ENCODE measurements at places on chromosomes 1 and 21.
A peak's percentile ranks its signal among the peaks of the same experiment; 100 is the strongest.

DNA sequence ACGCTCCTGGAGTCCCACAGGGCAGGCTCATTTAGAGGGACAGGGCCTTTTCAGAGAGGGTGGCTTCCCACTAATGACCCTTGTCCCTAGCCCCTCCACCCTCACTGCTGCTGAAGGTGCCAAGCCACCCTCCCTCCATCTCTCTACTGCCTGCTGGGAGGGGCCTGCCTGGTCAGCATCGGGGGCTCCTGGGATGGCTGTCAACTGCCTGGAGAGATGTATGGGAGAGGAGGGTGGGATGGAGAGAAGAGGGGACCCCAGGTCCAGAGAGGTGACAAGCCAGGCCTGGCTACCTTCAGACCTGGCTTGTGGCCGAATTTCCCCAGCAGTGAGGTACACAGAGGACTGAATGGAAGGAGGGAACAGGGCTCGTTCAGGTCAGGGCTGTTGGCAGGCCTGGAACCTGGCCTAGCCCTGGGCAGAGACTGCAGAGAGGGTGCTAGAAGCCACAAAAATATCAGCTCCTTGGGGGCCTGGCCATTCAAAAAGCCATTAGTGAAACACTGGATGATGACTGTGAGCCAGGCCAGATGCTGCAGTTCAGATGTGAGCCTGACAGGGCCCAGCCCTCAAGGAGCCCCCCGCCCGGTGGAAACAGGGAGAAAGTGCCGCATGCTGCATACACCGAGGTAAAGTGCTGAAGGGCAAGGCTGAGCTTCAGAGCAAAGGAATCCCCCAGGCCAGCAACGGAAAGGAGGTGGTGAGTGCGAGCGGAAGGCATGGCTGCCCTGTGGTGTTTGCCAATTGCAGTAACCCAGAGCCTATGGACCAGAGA, 20.0 kb downstream of the MMEL1 start:
- DNase-seq, result no peak

- no peak for DNase-seq
Observed at GRCh38 chr1:147185432-147185831, 13.2 kb upstream of the PRKAB2 start.

- DNase-seq, result no peak
Observed at GRCh38 chr1:71167505-71167904, 86.7 kb upstream of the ZRANB2 start.

GRCh38 chr1:181128592-181129497, 40.3 kb downstream of the IER5 start:
- no peak for DNase-seq

GRCh38 chr1:25469177-25469576, 38.5 kb downstream of the MACO1 start:
- DNase-seq, result no peak

- DNase-seq, result no peak
Observed at GRCh38 chr21:37416914-37417313, 50.3 kb downstream of the DYRK1A start.

DNA sequence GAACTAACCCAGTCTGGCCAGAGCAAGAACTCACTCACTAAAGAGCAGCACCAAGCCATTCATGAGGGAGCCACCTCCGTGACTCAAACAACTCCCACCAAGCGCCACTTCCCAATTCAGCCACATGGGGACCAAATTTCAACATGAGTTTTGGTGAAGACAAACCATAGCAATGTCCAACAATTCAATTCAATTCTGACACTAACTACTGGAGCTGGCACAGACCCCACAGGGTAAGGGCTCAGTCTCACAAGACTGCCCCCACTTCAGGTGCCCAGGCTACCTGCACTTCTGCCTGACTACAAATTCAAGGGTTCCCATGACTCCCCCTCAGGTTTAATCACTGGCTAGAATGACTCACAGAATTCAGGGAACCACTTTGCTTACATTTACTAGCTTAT, 48.8 kb upstream of the RAP1A start:
- DNase-seq, result no peak

DNA sequence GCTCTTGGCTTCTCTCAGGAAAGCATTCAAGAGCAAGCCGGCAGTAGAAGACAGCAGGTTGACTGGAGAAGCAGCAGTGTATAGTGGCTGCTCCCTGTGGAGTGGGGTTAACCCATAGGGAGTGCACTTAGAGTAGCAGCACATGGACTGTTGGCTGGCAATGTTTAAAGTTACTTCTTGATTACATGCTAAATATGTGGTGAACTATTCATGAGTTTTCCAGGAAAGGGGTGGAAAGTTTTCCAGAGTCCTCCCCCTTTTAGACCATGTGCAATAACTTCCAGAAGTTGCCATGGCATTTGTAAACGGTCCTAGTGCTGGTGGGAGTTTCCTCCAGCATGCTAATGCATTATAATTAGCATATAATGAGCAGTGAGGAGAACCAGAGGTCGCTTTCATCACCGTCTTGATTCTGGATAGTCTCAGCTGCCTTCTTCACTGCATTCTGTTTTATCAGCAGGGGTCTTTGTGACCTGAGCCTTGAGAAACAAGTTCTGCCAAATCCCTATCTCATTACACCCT, 131.8 kb downstream of the CCDC185 start:
- DNase-seq, result no peak

GRCh38 chr1:13730751-13731482, 30.9 kb downstream of the PRDM2 start:
- peak; percentile 32 for DNase-seq

DNA sequence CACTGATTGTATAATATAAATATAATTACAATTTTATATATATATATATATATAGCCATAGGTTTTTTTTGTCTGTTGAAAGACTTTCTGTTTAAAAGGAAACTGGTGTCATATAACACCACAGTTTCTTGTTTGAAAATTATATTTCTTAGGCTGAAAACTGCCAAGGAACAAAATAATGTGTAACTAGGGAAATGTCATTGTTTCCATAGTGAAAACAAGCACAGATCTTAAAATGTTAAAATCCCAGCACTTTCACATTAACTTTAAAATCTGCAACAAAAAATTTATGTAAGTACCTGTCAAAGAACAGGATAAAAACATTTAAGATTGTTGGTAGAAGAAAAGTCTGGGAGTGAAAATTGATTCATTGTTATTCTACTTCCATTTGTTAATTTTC, 104.2 kb downstream of the ATP6V1G3 start:
- DNase-seq, result no peak

DNA sequence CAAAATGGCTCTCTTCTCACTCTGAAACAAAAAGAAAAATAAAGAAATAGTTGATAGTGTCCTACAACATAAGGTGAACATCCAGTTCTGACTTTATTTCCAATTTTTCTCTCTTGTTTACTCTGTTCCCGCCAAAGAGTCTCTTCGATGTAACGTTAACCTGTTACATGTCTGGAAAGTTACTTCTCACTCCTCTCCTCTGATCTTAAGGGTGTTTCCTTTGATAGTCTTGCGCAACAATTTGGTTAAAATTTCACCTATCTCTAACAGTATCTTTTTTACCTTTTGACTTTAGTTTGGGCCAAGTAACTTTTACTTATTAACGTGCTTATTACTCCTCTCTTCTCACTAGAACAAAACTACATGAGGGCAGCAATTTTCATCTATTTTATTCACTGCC, 1450.2 kb downstream of the BRINP3 start:
- DNase-seq, result no peak

DNA sequence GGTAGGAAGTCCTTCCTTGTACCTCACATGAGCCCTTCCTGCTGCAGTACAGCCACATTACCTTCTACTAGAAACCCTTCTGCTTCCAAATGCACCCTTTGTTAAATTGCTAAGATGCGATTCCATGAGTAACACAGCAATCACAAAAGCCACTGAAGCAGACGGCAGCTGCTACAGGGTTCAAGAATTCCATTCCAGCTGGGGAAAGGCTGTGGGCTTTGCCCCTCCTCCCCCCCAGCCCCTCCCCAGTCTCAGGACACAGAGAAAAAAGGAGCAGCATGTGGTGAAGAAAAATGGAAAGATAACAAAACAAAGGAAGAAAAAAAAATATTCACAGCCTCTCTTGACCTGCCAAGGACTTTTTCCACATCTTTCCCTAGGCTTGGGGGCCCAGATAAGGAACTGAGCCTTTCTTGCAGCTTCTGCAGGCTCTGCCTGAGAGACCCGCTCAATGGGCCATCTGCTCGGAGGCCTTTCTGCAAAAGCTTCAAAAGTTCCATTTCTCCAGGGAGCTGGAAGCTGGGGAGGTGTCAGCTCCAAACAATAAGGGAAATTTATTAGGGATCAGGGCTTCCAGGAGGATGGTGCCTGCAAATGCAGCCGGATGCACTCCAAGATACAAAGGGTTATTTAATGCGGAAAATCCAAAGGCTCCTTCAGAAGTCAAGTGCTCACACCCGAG, 72.1 kb downstream of the SYT2 start:
- DNase-seq, result no peak

DNA sequence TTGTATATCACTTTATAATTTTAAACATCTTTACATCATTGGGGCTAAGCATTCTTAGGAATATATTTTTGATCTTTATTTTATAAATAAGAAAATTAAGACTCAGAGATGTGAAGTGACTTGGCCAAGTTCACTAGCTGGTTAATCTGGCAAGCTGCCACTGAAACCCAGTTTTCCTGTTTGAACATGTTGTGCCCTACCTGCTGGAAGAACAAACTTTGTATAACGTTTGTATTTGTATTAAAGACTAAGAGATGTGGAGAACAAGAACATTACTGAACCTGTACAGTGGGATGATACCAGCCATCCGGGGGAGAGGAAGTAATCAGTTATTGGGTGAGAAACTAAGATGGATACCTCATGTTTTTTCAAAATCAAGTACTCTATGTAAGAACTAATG, 77.2 kb upstream of the SIPA1L2 start:
- no peak for DNase-seq

DNA sequence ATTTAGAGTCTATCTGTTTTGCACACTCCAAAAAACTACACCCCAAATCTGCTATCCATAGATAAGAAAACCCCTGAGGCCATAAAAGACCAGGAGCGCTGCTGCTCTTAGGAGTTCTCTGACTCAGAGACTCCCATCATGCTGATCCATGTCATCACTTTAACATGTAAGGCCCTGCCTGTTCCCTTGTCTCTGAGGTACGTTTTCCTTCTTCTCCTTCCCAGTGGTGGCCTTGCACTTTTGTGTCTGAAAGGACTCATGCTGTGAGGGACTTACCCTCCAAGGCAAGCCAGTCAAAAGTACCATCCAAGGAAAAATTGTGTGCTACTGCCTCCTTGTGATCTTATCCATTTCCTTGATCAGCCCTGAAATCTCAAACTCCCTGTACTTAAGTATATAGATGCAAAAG, 427.4 kb upstream of the NCAM2 start:
- DNase-seq, result no peak

DNA sequence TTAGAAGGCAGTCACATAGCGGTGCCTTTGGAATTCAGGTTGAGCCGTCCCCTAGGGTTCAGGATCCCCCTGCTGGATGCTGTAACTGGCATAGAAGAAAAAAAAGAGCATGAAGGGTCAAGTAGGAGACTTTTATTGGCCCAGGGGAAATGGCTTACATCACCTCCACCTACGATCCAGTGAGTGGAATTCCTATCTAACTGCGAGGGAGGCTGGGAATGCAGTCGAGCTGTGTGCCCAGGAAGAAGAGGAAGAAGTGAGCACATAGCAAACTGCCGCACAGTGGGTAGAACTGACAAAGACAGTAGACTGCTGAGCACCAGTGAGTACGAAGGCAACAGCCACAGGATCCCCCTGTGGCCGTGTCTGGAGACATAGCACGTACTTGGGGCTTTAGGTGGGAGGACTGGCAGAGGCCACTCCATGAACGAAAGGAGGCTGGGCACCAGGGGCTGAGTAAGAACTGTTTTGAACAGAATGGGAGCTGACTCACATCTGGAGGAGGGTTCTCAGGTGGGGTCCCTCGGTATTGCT, 79.2 kb downstream of the RNF220 start:
- no peak for DNase-seq

- no peak for DNase-seq
Observed at GRCh38 chr1:95068956-95069709, 3.6 kb downstream of the ALG14 start.

DNA sequence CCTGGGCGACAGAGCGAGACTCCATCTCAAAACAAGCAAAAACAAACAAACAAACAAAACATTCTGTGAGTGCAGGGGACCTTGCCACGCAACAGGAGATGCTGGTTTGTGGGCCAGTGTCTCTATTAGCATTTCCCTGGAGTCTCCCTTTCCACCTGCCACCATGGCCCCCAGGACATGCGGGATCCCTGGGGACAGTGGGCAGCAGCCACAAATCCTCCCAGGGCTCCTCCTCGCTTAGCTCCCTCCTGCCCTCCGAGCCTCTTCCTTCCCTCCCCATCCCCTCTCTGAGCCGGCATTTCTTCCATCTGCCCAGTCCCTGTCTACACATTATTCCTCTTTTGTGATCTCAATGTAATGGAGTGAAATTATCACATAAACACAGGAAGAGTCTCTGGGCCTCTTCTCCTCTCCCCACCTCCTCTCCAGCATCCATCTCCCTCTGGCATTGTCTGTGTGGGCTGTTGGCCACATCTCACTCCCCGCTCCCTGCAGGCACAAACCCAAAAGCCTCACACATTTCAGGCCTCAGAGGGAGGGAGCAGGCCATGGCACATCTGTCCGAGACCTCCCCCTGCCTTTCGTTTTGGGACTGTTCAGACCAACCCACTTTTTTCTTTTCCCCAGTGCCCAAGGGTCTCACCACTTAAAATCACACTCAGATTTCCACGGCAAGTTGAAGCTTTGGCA, 144.3 kb downstream of the MIS18A start:
- no peak for DNase-seq

- no peak for DNase-seq
Observed at GRCh38 chr21:37683396-37684114, 232.7 kb downstream of the KCNJ6 start.

DNA sequence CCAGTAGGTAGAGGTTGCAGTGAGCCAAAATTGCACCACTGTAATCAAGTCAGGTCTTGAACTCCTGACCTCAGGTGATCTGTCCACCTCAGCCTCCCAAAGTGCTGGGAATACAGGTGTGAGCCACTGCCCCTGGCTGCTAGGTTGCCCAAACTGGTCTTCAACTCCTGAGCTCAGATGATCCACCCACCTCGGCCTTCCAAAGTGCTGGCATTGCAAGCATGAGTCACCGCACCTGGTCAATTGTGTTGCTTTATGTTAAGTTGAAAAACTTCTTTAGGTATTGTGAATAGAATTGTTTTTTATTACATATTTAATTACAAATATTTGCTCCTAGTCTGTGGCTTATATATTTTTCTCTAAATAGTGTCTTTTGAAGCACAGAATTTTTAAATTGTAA, 80.5 kb downstream of the PRKAB2 start:
- DNase-seq, result no peak

DNA sequence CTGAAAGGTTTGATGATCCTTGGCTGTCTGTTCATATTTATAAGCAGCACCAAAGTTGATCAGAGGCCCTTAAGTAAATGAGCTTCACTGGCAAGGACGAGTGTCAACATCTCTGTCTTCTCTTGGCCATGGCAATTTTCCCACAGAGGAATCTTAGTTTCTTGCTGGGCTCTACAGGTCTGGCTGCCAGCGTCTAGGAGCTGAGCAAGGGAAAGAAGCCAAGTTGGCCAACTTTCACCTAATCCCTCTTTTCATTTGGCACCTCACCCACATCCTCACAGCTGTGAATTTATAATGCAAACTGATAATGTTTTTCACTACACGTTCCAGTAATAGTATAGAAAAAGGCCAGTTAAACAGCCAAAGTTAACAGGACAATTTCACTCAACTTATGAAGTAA, 99.0 kb upstream of the LBR start:
- no peak for DNase-seq

- DNase-seq, result no peak
Observed at GRCh38 chr1:207502726-207503125, 6.8 kb downstream of the CR1 start.

Measured in DMS153 (cell line).